H9 (cell line): ENCODE measurements at places on chromosomes 1 and 21. TPM values are rescaled to one million over a fixed set of nuclear protein-coding genes. Genes with fewer than 3 reads are reported as not detected.

- no peak for DNase-seq
Measured at GRCh38 chr1:212966616-212967015, 16.3 kb downstream of the VASH2 start.

- no peak for DNase-seq
Measured at GRCh38 chr1:14875524-14876509, 277.3 kb downstream of the KAZN start.

DNA sequence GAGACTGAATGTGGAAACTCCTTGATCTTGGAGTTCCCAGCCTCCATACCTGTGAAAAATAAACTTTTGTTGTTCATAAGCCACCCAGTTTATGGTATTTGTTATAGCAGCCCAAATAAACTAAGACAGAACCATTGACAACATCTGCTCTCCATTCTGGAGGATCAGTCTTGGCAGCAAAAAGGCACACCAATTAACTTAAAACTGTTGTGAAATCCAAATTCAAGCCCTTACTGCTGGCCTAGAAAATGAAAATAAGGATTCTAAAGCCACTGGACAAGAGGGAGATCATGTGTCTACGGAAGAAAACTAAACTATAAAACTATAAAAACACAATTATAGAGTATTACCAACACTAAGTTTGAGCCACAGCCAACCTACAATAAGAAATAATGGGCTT is 172.1 kb upstream of the RNPC3 start:
- no peak for DNase-seq

GRCh38 chr1:27436204-27437159 is 44.1 kb downstream of the GPR3 start:
- no peak for DNase-seq

DNA sequence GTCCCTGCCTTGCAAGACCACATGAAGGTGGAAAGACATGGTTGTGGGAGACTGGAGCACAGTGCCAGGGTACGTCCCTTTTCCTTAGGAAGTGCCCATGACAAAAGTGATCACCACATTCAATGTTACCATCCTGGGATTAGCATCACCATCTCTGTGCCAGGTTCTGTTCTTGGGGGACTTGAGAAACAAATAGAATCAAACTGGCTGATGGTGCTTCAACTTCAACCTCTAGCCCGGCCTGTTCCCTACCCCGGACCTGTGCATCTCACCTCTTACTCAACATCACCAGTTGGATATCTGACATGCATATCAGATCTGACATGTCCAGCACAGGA is 153.3 kb downstream of the GRIK3 start:
- peak; percentile 4 for DNase-seq

GRCh38 chr21:45919593-45919992 is 62.0 kb upstream of the COL6A1 start:
- DNase-seq = no peak

DNA sequence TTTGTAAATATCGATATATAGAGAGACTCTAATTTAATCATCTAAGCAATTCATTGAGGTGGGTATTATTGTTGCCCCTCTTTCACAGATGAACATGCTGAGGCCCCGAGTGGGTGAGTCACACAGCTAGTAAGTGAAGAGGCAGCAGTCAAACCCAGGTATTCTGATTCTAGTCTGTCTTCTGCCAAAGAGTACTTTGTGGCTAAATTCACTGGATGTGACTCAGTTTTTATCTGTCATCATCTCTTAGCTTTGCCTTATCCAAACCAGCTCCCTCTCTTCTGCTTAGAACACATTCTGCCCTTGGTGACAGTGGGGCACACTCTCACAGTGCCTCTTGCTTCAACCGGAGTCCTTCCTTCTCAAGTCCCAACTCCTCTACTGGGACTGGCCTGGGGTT is 11.5 kb downstream of the FCRL5 start:
- no peak for DNase-seq

DNA sequence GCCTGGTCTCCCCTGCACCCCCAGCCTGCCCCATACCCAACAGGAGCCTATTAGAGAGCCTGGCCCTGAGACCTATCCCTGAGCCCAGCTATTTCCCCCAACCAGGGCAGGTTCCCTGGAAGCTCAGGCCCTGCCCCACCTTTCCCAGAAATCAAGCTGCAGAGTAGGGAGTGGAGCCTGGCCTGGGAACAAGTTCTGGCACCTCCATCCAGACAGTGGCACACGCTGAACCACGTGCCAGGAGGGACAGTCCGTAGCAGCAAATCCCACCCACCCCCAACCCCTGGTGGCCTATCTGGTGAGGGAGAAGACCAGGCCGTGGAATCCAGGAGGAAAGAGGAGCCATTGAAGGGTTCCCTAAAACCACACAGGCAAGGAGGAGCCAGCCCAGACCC is 22.6 kb downstream of the TNNT2 start:
- no peak for DNase-seq

- no peak for DNase-seq
Measured at GRCh38 chr1:154403261-154403943, 1.7 kb upstream of the IL6R start.

DNA sequence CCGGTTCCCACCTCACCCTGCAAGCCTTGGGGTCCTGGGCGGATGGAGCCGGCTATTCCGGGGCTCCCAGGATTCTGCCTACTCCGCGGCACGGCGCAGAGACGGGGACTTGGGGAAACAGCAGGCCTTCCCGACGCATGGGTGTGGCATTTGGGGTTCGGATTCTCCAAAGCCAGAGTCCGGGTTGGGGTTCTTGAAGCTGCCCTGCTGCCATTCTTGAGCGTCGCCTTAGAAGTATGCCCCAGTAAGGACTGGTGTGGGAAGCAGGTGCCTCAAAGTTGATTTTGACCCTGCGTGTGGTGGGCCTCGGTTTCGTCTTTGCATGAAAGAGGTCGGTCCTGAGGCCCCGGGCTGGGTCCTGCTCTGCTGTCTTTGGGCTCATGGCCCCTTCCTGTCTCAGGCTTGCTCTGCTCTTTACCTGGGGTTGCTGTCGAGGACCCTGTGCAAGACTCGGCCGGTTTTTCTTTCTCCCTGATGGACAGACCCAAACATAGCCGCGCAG is 696 bp downstream of the GUK1 start:
- DNase-seq = no peak

GRCh38 chr1:107829036-107829770 is 135.8 kb downstream of the VAV3 start:
- no peak for DNase-seq

GRCh38 chr21:25369524-25370300 is 237.6 kb downstream of the MRPL39 start:
- DNase-seq = no peak

DNA sequence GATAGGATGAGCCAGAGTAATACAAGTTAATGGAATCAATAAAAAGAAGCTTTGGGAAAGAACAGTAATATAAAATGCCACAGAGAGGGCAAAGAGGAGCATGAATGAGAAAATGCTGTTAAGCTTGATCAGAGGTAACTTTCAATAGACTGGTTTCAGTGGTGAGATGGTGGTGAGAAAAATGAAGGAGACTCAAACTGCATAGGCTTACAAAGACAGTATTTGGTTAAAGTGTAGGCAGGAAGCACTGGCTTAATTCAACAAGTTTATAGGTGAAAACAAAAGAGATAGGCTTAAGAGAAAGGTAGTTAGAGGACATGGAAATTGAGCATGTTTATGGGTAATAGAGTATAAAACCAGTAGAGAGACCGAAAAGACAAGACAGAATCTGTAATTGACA is 298.6 kb upstream of the ADAMTS5 start:
- no peak for DNase-seq

DNA sequence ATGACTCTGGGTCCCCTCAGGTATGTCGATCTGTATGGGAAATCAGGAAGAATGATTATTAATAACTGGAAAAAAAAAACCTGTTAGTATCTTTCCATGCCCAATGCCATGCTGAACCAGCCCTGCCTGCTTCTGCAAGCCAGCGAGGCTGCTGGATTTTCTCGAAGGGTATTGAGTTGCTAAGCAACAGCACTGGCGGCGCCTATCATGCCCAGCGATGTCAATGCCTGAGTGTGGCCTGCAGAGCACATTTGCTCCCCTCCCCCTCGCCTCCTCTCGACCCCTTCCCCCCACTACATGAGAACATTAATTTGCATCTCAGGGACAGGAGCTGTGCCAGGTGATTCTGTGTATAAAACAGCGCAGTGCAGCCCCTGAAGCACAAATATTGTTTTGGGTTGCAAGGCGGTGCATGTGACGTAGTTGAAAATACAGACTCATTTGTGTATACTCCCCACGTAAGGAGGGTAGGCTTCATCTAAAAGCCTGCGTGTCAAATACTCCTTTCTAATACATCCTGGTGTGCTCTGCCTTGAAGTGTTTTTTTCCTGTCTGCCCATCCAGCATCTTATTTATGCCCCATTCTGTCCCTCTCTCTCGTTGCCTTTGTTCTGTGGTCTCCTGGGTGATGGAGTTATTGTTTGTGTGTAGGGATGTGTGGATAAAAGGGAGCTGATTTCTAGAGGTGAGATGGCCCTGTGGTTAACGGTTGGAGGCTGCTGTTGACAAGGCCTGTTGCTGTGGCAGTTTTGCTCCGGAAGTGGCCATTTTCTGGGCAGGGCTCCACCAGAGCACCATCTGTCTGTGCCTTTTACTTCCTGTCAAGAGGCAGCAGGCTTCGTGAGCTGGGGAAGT is 32.7 kb upstream of the ATP5PO start:
- DNase-seq = peak; percentile 92

- no peak for DNase-seq
Measured at GRCh38 chr1:98086156-98086555, 165.3 kb upstream of the DPYD start.

DNA sequence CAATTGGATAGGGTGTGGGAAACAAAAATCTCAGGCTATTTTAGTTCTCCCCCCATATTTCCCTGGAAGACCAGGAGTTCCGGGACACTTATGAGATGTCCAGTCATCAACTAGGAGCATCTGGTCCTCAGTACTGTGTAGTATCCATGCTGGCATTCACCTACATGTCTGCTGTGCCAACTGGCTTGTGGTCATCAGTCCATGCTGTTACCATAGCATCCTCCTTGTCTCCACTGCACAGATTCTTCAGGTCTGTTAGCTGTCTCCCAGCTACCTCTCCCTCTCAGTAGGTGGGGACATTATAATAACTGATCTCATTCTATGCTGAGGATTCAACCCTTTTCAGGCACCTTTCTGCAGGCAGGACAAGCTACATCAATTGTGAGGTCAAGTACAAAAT is 302.9 kb downstream of the BARHL2 start:
- no peak for DNase-seq

- DNase-seq = no peak
Measured at GRCh38 chr1:3903141-3904005, 3.3 kb upstream of the C1orf174 start.

GRCh38 chr1:4696161-4696745 is 41.8 kb downstream of the AJAP1 start:
- no peak for DNase-seq

The KCNA10 gene
- not detected in 2 replicates for total RNA-seq

The ZNF593OS gene
- total RNA-seq = not detected in 2 replicates

The FNDC10 gene
- 15.2 TPM in 2 replicates for total RNA-seq

The KPNA6 gene
- 114 TPM in 2 replicates for total RNA-seq

The F5 gene
- total RNA-seq = 0.04 TPM in 2 replicates

The UQCRHL gene
- total RNA-seq = 2.0 and 2.6 TPM in 2 replicates

The APH1A gene
- total RNA-seq = 113 and 115 TPM in 2 replicates

The KRTAP27-1 gene
- not detected in 2 replicates for total RNA-seq
